ENCODE measurements at places on chromosomes 13 and 19.

DNA sequence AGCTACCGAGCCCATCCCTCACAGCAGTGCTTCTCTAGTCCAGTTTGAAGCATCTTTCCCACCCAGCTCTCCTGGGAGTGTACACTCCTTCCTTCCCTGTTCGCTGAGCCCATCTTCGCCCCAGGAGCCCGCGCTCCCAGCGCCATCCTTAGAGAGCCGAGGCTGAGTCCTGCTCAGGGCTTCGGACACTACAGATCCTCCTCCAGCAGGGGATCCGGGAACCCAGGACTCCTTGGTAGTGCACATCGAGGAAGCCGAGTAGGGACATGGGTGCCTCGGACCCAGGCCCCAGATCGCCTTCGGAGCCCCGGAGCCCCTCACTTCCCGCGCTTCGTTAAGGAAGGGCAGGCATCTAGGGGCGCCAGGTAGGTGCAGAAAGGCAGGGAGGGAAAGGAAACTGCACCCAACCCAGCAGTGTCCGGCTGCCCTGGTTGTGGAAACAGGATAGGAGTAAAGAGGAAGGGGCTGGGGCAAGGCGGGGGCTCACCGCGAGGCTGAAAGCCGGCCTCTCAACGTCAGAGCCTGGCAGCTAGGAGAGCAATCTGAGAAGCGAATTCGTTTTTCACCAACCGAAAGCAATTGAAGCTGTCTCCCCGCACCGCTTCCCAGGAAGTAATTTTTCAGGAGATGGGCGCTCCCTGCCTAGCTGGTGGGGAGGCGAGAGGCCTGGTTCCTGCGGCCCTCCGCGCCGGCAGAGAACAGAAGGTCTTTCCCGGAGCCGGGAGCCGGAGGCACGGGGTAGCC lies 1.0 kb downstream of the PDX1 start:
- DNase-seq: peak; percentile 31

DNA sequence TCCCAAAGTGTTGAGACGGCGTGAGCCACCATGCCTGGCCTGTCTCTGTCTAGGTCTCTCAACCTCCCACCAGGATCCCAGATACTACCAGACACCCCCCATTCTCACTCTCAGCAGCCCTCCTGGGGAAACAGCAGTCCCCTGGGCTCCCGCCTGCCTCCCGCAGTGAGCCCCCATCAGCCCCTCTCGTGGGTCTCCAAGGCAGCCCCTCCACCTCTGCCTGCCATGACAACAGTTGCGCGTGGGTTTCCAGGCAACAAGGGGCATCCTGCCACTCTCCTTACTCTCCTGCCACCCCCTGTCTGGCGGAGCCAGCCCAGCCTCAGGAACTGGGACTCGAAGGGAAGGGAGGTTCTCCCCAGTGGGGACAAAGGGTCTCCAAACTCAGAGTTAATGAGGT lies 5.2 kb downstream of the LRRC4B start:
- DNase-seq: no peak

- DNase-seq: no peak
Measured at GRCh38 chr19:23709347-23709746, 22.3 kb upstream of the ZNF675 start.

GRCh38 chr13:86974995-86975328 lies 696.2 kb upstream of the SLITRK5 start:
- DNase-seq: no peak

DNA sequence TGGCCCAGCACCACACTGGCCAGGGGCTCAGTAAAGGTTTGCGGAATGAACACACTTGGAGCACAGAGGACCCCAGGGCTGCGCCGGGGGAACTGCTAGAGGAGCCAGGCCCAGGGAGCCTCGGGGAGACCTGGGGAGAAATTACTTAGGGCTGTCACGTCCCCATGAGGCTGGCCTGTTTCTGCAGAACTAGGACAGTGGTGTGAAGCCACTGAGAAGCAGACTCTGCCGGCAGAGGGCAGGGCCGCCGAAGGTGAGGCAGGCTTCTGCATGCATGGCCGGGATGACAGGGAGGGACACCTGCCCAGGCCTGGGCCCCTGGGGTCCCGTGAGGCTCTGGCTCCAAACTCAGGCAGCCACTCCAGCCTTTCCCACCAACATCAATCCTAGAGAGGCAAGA lies 26.4 kb downstream of the ELAVL1 start:
- no peak for DNase-seq

- no peak for DNase-seq
Measured at GRCh38 chr13:88115976-88116375, 444.8 kb downstream of the SLITRK5 start.

- peak; percentile 88 for DNase-seq
Measured at GRCh38 chr13:25214491-25215252, 42.6 kb upstream of the AMER2 start.

GRCh38 chr19:3062165-3063105 lies at the start of gene TLE5:
Gene TLE5 (minus strand): TSS chr19:3062495. CDS start chr19:3062200, 295 bp downstream.
- peak; percentile 82 for DNase-seq

DNA sequence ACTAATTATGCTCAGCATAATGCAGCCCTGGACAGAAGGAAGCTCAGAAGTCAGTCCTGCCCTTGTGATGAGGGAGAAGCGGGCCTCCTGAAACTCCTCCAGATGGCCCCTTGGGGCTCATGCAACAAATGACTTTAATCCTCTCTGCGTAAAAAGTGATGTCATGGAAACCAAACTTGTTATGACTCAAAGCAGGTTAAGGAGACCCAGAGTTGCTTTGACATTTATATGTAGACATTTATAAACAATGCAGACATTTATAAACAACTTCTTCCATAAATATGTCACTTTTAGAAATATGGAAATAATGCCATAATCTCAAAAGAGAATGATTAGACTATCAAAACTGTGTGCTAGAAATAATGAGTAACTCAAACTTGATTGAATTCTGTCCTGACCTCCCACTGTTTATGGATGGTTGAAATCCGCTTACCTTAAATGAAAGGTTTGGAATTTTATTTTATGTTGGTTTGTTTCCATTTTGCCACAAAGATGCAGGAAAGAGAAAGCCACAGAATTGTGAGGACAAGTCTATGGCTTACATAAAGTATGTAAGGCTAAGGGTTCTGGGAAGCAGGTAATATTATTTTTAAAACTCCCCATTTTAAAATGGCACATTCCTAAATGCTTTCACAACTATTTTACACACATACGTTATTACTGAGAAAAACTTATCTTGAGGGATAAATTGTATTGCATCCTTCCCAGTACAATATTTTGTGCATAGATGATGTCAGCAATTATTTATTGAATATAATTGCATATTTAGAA lies 73.7 kb downstream of the CYSLTR2 start:
- peak; percentile 77 for DNase-seq

DNA sequence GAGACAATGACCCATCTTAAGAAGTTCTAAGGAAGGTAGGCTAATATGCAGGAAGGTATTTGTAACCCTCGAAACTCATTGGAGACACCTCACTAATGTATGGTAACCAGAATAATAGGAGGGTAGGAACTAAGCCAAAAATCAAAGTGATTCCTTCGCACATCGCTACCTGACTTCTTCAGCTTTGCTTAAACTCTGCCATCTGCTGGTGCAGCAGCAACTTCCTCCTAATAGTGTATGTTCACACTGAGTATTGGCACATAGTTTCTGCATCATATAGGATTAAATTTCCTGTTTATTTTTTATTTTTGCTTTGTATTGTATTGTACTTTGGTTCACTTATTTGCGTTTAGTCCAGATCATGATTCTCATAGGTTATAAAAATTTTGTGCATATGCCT lies 676.2 kb downstream of the GPC5 start:
- peak; percentile 26 for DNase-seq

DNA sequence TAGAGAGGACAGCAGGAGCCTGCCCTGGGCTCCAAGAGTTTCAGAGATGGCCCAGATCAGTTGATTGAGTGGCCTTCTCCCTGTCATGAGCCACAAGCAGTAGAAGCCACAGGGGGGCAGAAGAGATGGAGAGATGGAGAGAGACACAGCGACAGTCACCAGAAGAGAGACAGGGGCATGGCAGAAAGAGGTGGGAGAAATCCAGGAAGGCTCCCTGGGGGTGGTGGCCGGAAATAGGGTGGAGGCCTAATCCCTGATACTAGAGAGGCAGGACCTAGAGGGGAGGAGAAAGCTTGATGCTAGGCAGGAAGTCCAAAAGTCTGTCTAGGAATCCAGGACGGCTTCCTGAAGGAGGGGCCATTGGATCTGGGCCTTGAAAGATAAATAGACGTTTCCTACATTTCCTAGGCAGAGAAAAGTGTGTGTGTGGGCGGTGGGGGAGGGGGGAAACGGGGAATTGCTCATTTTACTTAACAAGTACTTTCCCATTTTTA lies 9.6 kb upstream of the TPM4 start:
- DNase-seq: peak; percentile 43

GRCh38 chr19:11096210-11096841 lies 7.1 kb downstream of the LDLR start:
- peak; percentile 97 for DNase-seq

- no peak for DNase-seq
Measured at GRCh38 chr13:93967286-93967685, 512.2 kb downstream of the DCT start.

DNA sequence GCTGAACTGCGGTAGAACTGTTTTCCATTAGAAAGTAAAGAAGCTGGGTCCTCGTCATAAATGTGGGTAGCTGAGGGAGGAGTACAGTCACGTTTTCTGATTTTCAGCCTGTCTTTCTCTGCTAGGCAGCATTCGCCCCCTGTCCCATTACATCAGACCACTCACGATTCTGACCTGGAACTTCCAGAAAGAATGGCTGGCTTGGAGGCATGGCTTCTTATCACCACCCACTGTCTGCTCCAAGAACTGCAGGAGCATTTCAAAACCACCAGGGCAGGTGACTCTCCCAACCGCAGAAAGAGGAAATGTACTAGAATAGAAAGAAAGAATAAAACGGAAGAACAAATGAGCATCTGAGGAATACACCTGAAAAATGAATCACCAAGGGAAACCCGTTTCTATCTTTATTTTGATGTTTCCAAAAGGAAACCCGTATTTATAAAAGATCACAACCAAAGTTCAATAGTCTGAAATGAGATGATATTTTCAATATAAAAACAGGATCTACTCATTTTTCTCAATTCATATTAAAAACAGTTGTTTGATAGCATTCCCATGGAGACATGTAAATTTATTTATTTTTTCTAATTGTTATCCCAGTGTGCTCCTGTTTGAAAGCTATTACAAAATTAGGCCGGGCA lies 22.1 kb upstream of the POMP start:
- DNase-seq: peak; percentile 69

All from muscle of leg (tissue), 16 donors.